ENCODE measurements at places on chromosomes 3 and 15. TPM values are rescaled to one million over a fixed set of nuclear protein-coding genes. Genes with fewer than 3 reads are reported as not detected.

The BBS4 gene
- 9.6 TPM for total RNA-seq

The PIK3R4 gene
- 13.9 TPM for total RNA-seq

The OSTN gene
- total RNA-seq: not detected

The AMOTL2 gene
- total RNA-seq: 53.9 TPM

The TMC3 gene
- total RNA-seq: not detected

The TYRO3 gene
- 5.0 TPM for total RNA-seq

The ACVR2B gene
- total RNA-seq: 4.7 TPM

The CCR3 gene
- total RNA-seq: not detected

The GPR171 gene
- 0.15 TPM for total RNA-seq

The ALDH1L1 gene
- total RNA-seq: 16.6 TPM

The SPTSSB gene
- 0.20 TPM for total RNA-seq

The SLC12A1 gene
- total RNA-seq: not detected
